SW 1271 (cell line): ENCODE measurements at places on chromosomes 5 and 9.
A peak's percentile ranks its signal among the peaks of the same experiment; 100 is the strongest.

GRCh38 chr5:106171132-106171531 is 1499.6 kb downstream of the EFNA5 start:
- DNase-seq = no peak

GRCh38 chr9:83521011-83521410 is 17.2 kb downstream of the FRMD3 start:
- no peak for DNase-seq

DNA sequence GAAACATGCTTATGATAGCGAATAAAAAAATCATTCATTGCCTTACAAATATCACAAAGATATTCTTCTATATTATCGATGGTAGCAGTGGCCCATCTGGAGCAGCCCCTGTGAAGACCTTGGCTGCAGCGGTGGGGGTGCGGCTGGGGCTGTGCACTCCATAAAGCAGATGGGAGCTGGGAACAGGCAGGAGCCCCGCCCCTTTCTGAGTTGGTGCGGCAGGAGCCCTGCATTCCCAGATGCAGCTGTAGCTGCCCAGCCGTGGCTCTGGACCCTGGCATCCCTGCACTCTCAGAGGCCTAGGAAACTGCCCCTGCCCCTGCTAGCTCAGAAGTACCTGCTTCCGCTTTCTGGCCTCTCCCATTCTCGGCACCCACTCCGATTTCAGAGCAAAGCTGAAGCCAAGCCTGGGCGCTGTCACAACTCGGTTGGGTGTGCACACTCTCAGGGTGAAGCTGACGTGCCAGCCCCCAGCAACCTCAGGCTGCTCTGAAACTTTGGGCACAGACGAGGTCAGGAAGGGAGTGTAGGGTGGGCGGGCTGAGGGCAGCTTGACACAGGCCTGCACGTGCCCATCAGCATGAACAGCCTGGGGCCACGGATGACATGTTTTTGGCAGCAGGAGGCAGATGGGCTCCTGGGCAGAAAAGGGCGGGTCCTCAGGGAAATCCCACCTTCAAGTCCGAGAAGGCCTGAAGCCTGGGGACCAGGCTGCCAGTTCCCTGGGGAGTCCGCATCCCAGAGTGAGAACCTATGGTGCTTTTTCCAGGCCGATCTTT is 1440.8 kb upstream of the ACO1 start:
- no peak for DNase-seq

DNA sequence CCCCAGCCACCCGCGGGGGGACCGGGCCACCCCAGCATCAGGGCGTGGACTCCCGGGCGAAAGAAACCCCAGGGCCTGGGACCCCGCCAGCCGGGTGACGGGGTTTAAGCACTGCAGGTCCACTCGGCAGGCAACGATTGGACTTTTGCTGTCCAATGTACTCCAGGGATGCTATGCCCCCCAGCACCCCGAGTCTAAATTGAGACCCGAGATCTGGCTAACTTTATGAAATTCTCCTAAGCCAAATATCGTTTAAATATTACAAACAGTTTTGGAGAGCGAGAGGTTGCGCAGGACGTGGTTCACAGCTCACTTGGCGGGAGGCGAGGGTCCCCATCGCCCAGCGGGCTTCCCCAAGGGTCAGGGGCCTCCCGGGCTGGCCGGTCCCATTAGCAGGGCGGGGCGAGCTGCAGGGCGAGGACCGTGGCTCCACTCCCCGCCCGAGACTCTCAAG is 384 bp upstream of the MRPS2 start:
- peak; percentile 66 for DNase-seq
